GM13977 (cell line): ENCODE measurements at places on chromosomes 1 and 21.

DNA sequence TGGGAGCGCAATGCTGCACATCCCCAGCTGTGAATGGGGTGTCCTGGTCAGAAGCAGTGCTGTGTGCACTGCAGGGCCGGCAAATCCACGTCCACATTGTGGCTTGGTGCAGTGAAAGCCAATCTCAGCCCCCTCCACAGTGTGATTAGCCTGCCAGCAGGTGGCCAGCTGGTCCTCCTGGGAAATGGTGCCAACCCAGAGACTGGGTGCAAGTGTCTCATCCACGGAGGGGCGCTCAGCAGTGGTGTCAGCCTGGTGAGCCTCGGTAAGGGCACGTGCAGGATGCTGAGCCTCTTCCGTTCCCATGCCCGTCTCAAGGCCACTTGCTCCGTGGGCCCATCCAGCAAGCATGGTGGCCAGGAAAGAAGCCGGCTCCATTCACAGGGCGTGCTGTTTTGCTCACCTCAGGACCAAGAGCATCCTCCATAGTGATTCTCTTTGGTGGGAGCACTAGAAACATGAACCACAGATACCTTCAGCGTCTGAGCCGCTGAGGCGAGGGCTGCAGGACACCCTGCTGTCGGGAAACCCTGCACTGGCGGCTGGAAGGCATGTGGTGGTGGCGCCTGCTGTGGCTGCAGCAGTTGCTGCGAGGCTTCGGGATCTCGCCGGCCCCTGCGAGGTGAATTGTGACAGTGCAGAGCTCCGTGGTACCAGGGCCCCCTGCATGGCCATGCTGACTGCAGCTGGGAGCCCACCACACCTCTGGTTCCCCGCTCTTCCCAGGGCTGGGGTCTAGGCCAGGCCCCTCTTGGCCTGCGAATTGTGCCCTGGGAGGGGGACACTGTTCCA, 2.0 kb upstream of the SMYD3 start:
- DNase-seq = no peak

GRCh38 chr1:37556712-37557196, at the start of gene DNALI1:
TSS of gene DNALI1 (plus strand) at chr1:37556940. CDS start at chr1:37556995, 55 bp downstream.
- peak; percentile 72 for DNase-seq

GRCh38 chr21:44962403-44962966, 22.7 kb downstream of the SLX9 start:
- DNase-seq = no peak

DNA sequence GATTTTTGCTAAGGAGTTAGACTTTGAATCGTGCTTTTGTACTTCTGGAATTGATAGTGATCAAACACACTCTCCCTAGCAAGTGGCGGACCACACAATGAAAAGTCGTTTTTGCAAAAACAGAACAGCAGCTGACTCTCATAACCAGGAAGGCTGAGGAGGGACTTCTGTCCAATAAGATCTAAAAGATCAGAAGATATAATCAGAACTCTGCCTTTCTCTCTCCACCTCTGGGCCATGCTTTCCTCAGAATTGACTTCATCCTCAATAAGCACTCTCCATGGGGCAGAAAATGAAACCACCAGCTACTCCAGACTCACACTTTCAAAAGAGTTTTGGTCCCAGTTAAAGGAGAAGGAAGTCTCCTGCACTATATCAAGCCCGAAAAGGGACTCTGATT, 55.3 kb upstream of the SAMD13 start:
- no peak for DNase-seq

GRCh38 chr1:22556391-22557104, 6.7 kb upstream of the EPHA8 start:
- no peak for DNase-seq

DNA sequence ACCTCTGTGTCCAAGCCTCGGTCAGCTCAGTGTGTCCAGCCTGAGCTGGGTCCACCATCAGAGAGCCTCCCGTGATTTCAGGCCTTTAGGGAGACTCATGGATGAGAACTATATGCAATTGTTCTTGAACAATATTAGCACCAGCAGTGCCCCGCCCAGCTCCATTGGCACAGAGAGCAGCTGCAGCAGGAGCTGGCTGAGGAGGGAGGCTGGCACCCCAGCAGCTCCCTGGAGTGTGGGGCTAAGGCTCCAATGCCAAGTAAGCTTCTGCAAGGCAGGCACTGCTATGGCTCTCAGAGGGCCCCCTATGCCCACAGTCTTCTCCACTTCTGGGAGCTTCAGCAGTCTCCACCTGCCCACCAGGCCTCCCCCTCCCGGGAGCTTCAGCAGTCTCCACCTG, 593.3 kb downstream of the MATN1 start:
- DNase-seq = no peak

DNA sequence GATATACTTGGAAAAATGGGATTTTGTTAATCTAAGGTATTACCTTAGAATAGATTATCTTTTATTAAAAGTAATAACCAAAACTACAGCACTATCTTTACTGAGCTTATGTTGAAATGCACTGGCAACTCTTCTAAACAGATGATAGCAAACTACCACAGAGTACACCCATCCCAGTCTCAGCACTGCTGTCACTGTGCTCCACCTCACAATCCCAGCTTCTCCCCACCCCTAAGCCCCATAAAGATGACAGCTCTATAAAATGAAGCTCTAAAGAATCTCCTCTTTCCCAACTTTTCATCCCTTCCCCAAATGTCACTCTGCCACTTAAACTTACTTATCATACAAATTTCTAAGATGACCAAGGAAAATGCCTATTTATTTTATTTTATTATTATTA, 6.4 kb downstream of the DSTYK start:
- DNase-seq = no peak

- no peak for DNase-seq
Observed at GRCh38 chr1:5390504-5390903, 601.7 kb downstream of the NPHP4 start.

GRCh38 chr1:87867626-87868025, 538.9 kb downstream of the LMO4 start:
- no peak for DNase-seq

DNA sequence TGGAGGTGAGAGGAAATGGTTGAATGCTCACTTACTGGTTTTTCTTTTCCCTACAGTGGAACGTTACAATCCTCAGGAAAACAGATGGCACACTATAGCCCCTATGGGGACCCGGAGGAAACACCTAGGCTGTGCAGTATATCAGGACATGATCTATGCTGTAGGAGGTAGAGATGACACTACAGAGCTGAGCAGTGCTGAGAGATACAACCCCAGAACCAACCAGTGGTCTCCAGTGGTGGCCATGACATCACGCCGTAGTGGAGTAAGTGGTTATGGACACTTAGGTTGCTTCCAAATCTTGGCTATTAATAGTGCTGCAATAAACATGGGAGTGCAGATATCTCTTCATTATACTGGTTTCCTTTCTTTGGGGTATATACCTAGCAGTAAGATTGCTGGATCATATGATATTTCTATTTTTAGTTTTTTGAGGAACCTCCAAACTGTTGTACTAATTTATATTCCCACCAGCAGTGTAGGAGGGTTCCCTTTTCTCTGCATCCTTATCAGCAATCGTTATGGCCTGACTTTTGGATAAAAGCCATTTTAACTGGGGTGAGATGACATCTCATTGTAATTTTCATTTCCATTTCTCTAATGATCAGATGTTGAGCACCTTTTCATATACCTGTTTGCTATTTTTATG, 48.8 kb upstream of the DARS2 start:
- DNase-seq = no peak

- DNase-seq = no peak
Observed at GRCh38 chr21:27047658-27048314, 80.9 kb upstream of the ADAMTS5 start.

- no peak for DNase-seq
Observed at GRCh38 chr1:234618737-234619049, 8.7 kb upstream of the IRF2BP2 start.

DNA sequence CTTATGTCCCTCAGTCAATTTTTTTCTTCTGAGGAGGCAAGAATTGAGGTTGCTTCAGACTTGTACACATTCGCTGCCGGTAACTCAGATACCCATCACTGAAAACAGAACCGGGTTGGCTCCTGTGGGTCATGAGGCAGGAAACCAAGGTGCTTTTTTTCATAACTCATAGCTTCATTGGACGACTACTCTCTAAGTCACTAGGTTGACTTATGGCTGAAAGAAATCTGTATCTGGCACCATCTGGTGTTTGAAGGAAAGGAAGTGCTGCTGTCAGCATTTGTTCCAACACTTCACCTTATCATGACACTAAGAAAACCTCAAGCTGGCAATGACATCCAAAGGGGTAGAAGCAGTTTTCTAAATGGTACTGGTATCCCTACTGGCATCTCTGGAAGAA, 82.3 kb downstream of the TBX19 start:
- DNase-seq = no peak
